Effector memory CD4-positive, alpha-beta T cell (primary cell): ENCODE measurements at places on chromosomes 11 and 22.

DNA sequence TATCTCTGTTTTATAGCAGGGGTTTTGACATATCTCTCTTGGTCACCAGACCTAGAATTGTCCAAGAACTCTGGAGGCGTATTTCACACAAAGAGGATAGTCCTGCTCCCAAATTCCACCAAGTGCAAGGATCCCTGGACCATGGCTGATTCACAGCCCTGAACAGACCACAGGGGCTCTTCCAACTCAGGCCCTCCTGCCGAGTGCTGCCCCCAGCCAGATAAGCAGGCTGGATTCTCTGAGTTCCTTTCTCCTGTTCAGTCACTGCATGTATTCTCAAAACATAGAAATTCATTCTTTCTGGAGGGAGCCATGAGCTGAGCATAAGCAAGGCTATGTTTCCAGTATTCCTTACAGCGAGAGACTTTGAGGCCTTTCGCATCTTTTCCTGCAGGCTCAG is 13.4 kb upstream of the PLEKHB1 start:
- no peak for DNase-seq

DNA sequence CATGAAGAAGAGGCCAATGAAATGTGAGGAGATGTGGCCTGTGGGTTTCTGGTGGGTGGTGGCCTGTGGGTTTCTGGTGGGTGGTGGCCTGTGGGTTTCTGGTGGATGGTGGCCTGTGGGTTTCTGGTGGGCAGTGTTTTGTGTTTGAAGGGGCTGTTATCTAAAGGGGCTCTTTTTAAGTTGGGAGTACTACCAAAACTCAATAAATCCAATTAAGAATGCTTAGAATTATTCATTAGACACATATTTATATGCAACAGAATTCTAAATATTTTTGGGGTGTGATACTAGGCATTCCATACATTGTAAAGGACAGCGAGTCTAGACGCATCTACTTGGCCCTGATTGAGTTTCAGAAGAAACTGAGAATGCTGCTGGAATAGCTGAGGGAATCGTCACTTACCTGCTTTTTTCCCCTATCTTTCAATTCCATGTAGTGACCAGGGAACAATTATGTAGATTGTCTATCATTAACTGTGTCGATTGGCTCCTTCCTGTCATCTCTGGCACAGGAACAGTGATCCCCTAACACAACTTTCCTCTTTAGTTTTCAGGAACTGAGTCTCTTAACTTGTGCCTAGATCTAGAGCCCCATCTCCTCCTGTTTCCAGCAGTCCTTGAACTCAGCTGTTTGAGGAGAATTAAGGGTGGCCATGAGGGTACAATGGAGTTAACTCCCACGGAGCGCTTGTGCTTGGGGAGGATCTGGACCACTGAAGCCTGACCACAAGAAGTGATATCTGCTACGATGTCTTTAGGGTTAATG is 37.3 kb upstream of the TOP3B start:
- DNase-seq = no peak

GRCh38 chr22:27115816-27116256 is 458.4 kb downstream of the MIAT start:
- no peak for DNase-seq

DNA sequence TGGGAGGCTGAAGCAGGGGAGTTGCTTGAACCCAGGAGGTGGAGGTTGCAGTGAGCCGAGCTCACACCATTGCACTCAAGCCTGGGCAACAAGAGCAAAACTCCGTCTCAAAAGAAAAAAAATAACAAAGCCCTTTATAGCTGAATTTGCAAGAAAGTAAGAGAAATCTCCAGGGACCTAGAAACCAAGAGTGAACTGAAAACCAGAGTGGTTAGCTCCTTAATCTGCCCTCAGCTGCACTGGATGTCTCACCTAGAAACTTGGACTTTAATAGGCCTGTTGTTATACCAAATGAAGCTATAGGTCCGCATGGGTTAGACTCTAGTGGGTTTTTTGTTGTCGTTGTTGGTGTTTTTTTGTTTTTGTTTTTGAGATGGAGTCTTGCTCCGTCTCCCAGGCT is 4.1 kb downstream of the NEU3 start:
- no peak for DNase-seq

DNA sequence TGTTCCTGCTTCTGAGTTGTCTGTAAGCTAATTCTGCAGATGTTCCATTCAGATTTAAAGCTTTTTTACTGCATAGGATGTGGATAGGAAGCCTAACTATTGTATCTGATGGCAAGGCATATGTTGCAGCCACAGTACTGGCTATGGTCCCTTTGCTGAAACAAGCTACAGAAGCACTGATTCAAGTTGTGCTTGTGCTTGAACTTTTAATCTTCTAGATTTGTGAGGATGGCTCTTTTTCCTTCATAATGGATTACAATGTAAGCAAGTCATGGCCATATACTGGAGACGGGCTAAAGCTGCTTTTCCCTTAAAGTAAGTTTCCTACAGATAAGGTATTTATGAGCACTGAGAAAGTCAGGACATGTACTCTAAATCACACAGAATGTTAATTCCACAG is 138.7 kb downstream of the PGR start:
- no peak for DNase-seq

GRCh38 chr22:26912655-26913345 is 255.4 kb downstream of the MIAT start:
- no peak for DNase-seq

DNA sequence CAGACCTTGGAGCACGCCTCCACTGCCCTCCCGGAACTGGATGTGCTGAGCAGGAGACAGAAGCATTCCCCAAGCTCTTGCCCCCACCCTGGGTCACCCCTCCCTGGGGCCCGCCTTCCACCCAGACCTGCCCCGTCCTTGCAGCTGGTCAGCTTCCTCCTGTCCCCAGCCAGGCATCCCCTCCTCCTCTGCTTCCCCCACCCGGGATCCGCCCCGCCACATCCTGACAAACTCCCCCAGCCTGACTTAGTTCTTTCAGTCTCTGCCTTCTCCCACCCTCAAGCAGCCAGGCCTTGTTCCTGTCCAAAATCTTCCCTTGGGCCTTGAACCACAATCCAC is 1.1 kb upstream of the PLXNB2 start:
- no peak for DNase-seq
